ENCODE measurements at places on chromosomes 5 and 9.

DNA sequence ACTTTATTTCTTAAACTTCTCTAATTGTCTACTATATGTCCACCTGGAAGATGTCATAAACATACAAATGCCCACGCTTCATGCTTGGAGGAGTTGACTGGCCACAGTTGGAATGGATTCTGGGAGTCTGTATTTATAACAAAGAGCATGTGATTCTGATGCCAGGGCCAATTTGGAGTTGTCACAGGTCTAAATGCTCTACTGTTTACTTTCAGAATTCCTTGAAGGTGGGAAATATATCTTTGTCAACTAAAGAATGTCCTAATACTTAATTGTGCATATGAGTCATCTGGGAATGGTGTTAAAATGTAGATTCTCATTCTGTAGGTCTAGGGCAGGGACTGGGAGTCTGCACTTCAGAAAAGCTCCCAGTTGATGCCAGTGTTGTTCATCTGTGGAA, 196.1 kb downstream of the ANXA1 start:
- DNase-seq: no peak

GRCh38 chr9:89177012-89177943, 1.3 kb downstream of the SHC3 start:
- DNase-seq: no peak

DNA sequence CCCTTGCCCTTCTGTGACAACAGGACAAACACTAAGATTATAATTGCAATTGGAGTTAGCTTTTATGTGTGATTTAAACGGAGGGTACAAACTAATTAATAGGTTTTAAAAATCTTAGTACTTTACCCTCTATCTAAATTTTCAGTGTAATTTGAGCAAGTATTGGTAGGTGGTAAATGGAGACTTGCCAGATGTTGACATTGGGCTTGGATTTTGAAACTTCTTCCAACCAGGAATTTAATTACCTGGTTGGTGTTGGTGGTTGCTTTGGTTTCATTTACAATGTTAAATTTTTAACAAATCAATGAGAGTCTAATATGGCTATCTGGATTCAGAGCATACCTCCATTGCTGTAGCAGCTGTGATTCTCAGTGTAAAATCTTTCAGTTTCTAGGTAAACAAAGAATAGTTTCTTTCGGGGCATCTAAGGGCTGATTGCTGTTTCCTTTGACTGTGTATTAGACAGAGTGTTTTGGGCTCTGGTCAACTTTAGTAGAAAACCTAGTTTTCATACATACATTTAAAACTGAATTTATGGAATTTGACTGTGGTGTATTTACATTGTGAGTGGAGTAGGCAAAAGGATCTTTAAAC, 1.9 kb downstream of the DAPK1 start:
- no peak for DNase-seq

GRCh38 chr5:89388872-89389271, 505.9 kb upstream of the MEF2C start:
- DNase-seq: no peak

DNA sequence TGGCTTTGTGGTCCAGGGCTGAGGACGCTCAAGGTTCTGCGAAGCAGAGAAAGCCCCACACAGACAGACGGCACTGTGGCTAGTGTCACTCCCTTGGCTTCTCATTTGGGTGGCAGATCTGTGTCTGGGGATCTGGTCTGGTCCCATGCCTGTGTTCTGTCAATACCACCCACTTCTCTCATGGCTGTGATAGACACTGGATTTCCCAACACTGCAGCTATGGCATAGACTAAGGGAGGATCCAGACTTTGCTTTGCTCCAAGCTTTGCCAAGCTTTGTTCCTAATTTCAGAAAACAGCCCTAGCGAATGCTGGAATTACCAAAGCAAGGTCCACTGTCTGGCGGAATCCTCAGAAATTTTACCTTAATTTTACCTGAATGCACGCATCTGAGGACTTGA, 62.1 kb downstream of the GADD45G start:
- DNase-seq: no peak

DNA sequence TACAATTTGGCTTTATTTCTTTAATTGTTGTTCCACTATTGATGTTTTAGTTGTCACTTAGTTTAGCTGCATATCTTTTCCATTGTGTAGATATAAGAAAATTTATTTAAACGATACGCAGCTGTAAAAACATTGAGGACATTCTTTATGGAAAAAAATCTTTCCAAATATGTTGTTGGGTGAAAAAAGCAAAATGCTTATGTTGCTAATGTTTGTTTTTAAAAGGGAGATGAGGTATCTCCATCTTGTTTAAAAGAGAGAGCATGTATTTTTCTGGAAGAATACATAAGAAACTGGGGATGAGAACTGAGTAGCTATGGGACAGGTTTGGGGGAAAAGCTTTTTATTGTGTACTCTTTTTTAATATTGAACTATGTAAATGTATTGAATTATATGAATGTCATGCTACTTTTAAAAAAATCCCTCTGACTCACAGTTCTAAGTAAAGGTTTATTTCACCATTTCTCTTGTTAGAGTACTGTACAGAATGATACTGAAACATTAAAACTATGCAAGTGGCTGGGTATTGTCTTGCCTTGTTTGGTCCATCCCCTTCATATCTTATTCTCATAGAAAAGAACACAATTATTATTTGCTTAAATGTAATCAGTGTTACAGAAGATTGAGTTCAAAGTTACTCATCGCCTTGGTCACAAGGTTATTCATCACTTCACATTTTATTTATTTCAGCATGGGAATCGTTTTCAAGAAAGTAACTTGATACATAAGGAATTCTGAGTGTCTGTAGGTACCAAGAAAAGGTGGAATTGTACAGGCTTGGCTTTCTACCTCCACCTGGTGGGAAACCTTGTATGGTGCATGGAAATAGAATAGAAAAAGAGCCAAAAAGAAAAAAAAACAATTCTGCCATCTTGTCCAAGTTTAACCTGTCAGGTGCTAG, 85.8 kb downstream of the RIC1 start:
- DNase-seq: no peak

DNA sequence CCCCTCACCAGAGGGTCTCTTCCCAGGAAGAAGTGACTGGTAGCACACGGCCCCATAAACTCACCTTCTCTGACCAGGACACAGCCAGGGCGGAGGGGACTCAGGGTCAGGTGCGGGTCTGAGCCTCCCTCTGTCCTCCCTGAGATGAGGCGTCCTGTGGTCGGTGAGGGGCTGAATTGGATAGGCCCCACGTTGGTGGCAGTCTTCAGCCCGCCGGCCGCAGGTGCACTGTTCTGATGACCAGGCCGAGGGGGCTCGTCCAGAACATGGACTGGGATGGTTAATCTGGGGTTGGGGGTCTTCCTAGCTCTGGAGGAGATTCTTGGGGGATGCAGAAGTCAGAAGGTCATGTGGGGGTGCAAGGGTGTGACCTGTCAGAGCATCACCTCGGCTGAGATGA, 102.2 kb upstream of the PPP1R26 start:
- DNase-seq: no peak

DNA sequence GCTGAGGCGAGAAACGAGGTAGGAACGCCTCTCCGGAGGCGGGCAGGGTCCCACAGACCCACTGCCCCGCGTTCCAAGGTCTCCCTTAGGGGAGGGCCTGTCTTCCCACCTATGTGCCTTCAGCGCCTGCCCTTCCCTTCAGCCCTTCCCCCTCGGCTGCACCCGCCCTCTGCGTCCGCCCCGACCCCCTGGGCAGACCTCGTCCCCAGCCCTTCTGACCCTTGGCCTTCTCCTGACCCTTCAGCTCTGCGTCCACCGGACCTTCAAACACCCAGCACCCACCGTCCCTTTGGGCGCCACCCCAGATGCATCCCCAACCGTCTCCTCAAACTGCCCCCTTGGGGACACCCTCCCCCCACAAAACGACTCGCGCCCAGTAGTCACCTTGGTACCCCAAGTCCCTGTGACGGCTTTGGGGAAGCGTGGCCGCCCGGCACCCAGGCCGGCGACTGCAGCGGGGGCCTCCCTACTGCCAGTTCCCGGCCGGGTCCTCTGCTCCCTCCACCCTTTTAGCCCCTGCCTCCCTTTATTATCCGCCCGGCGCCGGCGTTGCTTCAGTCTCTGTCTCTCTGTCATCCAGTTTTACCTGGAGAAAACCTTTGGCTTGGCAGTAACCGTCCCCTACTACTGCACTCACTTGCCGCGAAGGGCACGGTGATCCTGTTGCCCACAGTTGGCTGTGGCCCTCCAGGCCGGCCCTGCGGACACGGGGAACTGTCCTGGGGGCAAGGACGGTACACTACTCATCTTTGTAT, 421 bp downstream of the RUSC2 start:
- no peak for DNase-seq
